ENCODE measurements at places on chromosomes 11 and 22.
A peak's percentile ranks its signal among the peaks of the same experiment; 100 is the strongest.

- DNase-seq = peak; percentile 79
These were observed 269.9 kb upstream of the SORL1-AS1 start for GRCh38 chr11:121722431-121723245.

GRCh38 chr11:132112846-132113245 is 742.4 kb downstream of the NTM start:
- DNase-seq = no peak

- DNase-seq = no peak
These were observed 54.0 kb downstream of the C11orf91 start for GRCh38 chr11:33646629-33647028.

DNA sequence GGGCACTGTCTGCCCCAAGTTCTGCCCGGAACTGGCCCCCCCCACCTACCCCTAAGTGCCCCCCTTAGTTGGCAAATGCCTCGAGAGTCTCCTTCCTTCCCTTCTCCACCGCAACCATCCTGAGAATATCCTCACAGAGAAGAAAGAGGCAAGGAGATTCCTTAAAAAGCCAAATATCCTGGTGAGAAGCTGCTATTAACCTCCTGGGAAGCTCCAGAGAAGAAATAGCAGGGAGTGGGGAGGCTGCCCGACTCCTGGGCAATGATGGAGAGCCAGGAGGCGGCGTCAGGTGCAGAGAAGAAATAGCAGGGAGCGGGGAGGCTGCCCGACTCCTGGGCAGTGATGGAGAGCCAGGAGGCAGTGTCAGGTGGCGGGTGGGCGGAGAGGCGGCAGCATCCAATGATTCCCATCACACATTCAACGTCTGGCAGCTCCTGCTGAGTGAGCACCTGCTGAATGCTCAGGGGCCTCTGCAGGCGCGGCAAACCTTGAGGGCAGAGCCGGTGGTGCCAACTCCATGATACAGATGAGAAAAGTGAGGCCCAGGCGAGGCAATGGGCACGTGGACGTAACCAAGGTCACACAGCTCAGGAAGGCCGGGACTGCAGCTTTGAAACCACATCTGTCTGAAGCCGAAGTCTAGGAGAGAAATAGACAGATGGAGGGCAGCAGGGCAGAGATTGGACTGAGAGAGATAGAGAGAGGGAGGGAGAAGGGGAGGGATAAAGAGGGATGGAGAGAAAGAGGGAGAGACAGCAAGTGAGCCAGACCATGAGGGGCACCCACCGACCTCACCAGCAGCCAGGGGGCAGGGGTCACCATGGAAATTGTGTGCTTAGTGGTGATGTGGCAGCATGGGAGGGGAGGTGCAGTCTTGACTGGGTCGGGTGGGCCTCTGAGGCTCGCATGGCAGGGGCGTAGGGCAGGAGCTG is 58.3 kb downstream of the CYTH4 start:
- no peak for DNase-seq

DNA sequence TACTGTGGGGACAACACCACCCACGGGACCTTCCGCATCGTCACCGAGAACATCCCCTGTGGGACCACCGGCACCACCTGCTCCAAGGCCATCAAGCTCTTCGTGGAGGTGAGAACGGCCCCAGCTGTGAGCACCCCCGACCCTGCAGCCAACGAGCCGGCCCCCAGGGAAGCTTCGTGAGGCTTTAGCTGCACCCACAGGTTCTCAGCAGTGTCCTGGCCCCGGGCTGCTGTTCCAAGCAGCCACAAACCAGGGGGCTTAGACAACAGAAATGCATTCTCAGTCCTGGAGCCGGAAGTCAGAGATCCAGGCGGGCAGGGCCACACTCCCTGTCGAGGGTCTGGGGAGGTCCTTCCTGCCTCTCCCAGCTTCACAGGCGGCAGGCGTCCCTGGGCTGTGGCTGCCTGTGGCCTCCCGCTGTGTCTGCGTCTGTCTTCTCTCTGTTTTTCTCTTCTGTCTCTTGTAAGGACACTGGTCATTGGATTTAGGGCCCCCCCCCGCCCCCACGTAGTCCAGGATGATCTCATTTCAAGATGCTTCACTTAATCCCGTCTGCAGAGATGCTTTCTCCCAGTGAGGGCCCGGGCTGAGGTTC is 12.5 kb downstream of the MUC5B start:
- no peak for DNase-seq

GRCh38 chr11:65298131-65298535 is 16.5 kb upstream of the CDC42EP2 start:
- DNase-seq = no peak

DNA sequence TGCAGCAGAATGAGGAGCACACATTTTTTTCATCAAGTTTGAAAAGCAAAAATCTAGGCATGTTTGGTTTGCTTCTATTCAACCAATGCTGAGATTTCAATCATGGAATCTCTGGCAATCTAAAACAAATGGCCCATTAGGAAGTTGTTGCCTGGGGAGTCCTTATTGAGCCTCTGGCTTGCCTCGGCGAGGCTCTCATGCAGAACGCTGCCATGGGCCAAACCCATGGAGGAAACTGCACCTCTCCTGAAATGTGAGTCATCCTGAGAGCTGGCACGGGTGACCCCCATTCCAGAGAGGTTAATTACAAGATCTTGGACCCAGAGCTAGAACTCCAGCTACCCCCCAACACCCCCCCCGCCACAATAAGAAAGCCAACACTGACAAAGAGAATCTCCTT is 80.7 kb downstream of the MN1 start:
- no peak for DNase-seq

GRCh38 chr11:120622189-120622875 is 110.8 kb downstream of the GRIK4 start:
- no peak for DNase-seq

DNA sequence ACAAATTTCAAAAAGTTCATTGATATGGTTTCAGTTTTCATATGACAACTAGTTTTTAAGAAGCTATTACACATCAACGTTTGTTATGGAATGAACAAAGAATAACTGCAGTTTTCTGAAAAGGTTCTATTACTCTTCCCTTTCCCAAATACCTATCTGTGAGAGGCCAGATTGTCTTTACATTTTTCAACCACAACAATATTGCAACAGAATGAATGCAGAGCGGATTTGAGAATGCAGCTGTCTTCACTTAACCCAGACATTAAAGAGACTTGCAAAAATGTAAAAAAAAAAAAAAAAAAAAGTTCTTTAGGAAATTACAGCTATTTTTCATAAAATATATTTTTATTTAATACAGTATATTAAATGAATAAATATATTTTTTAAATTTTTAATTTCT is 250.8 kb downstream of the DDX10 start:
- DNase-seq = no peak

GRCh38 chr11:10954184-10954583 is 96.3 kb upstream of the ZBED5 start:
- DNase-seq = no peak

- no peak for DNase-seq
These were observed 553.7 kb downstream of the MN1 start for GRCh38 chr22:27247701-27248434.

- DNase-seq = no peak
These were observed 11.4 kb upstream of the KCNJ1 start for GRCh38 chr11:128878455-128878854.

GRCh38 chr22:39475337-39475736 is 18.5 kb downstream of the MGAT3 start:
- DNase-seq = no peak

DNA sequence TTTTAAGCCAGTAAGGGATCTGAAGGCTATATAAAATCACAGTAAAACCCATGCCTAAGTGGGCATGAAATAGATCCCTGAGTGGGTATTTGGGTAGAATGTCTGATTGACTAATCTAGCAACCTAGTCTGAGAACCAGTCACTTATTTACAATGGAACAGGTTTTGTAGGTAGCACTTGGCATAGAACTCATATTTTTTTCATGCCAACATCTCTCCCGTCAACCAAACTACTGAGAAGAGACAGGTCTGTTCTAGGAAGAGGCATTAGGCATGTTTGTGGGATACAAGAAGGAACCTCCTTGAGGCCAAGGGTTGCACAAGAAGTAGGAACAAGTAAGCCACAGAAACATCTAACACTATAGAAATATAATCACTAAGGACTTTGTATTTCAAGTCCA is 840.4 kb upstream of the TENM4 start:
- no peak for DNase-seq

DNA sequence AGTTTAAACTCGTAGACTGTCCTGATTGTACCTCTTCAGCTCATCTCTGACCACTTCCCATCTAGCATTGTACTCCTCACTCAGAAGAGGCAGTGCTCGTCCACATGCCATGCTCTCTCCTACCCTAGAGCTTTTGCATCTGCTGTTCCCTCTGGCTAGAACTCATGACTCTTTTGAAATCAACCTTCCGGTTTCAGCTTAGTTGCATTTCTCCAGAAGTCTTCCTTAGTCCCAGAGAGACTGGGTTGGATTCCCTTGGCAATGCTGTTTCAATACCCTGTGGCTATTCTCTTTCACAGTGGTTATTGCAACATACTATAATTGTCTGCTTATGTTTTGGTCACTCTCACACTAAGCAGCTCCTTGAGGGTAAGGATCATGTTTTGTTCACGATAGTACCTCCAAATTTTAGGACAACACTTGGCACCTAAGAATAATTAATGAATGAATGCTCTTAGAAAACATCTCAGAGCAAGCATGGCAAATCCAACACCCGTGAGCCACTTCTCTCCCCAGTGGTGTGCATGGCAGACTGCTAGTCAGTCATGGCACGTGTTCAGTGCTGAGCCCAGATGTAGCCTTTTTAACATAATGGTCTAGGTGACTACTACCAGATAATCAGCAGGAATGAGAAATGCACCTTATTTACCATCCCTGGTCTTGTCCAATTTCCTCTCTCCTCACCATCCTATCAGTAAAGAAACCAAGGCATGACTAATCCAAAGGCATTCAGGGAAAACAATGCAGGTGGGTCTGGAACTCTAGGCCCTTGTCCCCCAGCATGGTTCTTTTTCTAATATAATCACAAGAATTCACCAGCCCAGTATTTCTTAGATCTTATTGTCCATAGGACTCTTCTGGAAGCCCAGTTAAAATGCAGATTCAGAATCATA is 14.5 kb downstream of the SEPTIN3 start:
- DNase-seq = no peak

DNA sequence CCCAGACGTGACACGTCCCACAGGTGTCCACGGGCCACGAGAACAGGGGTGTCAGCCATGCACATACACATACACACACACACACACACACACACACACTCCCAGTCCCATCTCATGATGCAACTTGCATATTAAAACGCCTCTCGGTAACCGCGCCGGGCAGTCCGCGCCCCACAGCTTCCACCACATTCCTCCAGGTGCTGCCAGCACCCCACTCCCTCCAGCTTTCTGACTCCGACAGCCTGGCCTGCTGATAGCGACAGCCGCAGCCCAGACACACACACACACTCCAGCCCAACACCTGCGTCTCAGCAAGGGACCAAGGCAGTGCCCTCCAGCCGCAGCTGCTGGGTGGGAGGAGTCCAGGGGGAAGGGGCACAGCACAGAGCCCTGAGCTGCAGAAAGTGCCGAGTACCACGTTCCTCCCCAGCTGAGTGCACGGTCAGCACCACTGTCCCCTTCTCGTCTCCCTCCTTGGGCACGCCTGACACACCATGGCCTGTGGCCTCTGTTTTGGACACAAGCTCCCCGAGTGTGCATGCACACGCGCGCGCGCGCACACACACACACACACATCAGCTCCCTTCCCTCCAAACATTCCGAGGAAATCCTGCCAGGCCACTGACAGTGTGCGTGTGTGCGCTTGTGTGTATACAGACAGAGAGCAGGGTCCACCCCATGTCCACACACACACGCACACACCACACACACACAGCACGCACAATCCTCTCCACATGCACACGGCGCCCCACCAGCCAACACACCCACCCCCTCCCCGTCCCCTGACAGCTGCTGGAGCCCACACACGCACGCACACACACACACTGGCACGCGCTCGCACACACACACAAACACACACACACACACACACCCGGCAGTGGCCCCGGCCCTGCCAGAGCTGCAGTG is 1.2 kb downstream of the ELFN2 start:
- no peak for DNase-seq

GRCh38 chr22:31637447-31637890 is 24.5 kb downstream of the PISD start:
- no peak for DNase-seq

DNA sequence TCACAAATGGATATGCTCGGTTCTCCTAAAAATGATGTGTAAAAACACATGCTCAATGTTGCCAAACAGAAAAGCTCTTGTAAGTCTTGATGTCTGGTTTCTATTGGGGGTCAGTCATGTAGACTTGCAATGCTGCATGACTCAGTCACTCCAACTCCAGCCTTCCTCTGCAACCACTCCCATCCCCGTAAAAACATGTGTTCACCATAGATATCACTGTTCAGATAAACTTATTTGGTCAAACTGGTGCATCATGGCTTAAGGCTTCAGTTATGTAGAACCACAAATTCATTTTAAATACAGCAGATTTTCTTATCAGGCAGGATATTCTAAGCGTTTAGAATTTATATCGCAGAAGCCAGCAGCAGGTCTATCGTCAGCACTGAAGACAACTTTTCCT is 298.4 kb upstream of the LUZP2 start:
- no peak for DNase-seq

DNA sequence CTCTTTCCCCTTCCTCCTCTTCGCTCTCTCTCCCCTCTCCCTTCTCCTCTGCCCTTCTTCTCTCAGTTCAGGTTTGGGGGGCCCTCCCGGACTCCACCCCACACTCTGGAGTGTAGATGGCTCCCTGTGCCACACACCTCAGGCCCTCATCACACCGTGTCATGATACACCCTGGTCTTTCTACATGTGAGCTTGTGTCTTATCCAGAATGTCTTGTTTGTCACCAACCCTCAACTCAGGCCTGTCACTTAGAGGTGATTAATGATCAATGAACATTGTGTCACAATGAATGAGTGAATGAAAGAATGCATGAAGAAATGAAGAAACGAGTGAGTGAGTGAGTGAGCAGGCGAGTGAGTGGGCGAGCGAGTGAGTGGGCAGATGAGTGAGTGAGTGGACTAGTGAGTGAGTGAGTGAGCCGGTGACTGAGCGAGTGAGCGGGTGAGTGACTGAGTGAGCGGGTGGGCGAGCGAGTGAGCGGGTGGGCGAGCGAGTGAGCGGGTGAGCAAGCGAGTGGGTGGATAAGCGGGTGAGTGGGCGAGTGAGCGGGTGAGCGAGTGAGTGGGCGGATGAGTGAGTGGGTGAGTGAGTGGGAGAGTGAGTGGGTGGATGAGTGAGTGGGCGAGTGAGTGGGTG is 33.8 kb downstream of the CAPN1 start:
- DNase-seq = no peak

GRCh38 chr22:36885474-36885873 is 24.7 kb downstream of the NCF4 start:
- DNase-seq = no peak

GRCh38 chr22:50485221-50486131 is 1.2 kb upstream of the MIOX start:
- DNase-seq = no peak

- DNase-seq = no peak
These were observed 14.1 kb upstream of the LIPT2 start for GRCh38 chr11:74507582-74507981.

DNA sequence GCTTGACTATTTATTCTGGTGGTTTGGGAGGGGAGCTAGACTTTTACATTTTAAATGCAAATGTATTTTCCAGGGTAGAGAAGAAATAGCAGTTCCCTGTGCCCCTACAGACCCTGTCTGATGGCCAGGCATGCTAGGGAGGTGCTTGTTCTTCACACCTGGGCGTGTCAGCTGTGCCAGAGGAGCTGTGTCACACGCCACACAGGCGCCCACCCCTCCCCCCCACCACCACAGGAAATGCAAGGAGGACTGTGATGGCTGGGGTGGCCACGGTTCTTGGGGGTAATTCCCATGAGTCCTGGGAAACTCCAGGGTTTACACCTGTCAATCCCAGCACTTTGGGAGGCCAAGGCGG is 82.2 kb downstream of the FLI1 start:
- DNase-seq = no peak

GRCh38 chr11:85810871-85811611 is at the start of gene SYTL2:
Gene SYTL2, minus strand, starts transcription at chr11:85811141. Its CDS starts 53,416 bp downstream, at chr11:85757725.
- DNase-seq = peak; percentile 65
